Hindlimb muscle (tissue), 1 donor: ENCODE measurements at places on chromosomes 6 and 20.

DNA sequence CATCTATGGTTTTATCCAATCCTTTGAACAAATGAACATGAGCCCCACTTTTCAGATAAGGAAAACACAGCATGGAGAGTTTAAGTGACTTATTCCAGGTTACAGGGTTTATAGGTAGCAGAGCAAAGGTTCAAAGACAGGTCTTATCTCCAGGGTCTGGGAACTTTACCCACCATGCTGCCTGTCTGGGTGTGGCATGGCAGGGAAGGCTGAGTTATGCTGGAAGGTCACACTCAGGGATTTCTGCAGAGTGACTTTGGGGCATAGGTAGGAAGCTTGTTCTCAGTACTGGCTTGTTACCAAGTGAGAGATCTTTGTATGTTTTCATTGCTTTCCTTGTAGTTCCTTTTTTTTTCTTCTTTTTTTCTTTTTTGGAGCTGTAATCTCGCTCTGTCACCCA, 1.8 kb downstream of the ZNF831 start:
- DNase-seq: no peak

DNA sequence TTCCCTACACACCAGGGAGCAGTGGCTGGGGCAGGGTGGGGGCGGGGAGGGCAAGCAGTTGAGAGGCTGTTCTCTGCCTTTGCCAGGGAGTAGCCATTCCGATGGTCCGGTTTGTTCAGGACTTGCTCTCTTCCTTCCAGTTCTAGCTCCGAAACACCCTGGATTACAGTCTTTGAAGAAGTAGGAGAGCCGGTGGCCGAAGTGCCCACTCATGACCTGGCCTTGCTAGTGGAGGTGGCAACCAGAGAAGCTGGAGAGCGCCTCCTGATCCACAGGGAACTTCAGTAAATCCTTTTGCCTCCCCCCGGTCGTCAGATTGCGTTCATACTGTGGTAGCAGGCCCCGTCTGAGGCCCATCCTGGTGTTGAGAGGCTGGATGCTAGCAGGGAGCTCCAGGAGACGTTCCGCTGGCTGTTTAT, 92.8 kb downstream of the ARID1B start:
- no peak for DNase-seq

DNA sequence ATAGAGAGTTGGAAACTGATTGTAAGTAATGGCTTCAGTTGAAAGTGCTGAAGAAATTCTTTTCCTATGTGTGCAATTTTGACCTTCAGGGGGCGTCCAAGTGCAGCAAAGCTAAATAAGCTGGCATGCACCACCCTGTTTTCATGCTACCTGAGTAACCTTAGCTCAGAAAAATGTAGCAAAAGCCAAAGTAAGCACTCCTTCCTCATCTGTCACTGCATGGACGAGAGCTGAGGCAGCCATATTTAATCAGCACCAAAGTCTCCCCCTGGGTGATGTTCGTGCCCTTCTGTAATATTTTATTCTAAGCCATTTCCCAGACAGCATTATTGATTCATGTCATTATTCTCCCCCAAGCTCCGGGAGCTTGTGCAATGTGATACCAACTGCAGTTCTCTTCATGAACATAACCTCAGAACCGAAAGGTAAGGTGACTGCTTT, 123.1 kb downstream of the RPS12 start:
- DNase-seq: no peak

DNA sequence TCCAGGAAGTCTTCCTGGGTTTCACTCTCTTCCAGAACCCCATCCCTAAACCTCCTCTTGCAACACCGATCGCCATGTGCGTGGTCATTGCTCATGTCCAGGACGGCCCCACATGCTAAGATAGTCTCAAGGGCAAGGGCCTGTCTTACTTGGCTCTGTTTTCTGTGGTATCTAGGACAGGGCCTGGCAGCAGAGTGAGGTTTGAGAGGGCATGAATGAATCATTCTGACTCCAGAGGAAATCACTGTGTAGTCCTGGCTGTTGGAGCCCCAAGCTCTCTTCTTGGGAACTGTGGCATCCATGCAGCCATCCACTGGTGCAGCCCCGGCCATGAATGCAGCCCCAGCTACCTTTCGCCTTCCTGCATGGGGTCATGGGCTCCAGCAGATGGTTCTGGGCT, 12.4 kb downstream of the SIRPA start:
- no peak for DNase-seq

- DNase-seq: no peak
Measured at GRCh38 chr6:30719356-30719755, 796 bp upstream of the TUBB start.

GRCh38 chr6:8059129-8059528, 5.1 kb downstream of the BLOC1S5 start:
- DNase-seq: no peak

DNA sequence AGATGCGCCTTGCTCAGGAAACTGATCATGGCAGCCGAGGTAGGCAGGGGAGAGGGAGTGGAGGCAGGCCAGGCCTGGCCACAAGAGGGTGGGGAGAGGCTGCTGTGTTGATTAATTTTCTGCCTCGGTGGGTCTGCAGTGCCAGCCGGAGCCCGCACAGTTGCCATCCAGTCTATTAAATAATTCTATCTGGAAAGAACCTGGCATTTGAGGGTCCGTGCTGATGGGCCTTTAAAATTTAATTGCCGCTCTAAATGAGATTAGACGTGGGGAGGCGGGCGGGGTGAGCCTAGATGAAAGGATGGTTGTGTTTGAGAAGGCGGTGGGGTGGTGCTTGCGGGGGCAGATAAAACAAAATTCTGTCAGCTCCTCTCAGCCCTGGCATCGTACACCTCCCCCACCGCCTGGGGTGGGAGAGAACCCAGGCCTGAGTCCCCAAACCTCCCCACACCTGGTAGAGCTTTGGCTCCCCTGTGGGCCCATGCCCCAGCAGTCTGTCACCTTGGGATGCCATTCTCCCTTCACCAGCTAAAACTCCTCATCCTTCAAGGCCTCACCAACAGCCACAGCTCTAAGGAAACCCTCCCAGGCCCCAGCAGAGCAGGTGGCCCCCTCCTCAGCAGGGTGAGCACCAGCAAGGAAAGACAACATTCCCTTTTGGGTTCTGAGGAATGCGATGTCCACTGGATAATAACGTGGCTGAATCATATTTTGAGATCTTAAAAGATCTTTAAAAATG, 167.3 kb downstream of the GRM4 start:
- no peak for DNase-seq

DNA sequence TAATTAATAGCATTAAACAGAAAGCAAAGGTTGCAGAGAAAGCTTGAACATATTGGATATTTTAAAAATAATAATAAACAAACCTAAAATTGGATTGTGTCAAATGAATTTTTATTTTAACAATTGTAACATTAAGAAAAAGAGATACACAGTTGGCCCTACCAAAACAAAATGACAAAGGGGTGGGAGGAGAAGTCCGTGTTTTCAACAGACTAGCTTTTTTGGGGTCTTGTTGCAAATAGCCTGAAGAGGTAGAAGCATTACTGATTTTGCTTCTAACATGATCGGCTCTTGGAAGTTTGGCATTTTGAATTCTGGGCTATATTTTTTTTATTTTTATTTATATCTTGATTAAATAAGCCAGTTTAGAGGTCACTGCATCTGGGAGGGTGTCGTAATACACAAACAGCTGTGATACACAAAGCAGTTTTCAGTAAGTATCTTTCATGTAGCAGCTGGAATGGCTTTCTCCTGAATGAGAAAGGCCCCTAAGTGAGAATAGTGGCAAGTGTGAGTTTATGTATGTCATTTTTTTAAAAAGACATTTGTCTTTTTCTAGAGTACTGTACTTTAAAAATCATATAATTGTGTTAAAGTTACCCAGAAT, 85.5 kb upstream of the ZNF217 start:
- no peak for DNase-seq

- no peak for DNase-seq
Measured at GRCh38 chr6:161033667-161034066, 42.1 kb downstream of the MAP3K4 start.

- no peak for DNase-seq
Measured at GRCh38 chr6:16799279-16800193, 38.3 kb upstream of the ATXN1 start.

DNA sequence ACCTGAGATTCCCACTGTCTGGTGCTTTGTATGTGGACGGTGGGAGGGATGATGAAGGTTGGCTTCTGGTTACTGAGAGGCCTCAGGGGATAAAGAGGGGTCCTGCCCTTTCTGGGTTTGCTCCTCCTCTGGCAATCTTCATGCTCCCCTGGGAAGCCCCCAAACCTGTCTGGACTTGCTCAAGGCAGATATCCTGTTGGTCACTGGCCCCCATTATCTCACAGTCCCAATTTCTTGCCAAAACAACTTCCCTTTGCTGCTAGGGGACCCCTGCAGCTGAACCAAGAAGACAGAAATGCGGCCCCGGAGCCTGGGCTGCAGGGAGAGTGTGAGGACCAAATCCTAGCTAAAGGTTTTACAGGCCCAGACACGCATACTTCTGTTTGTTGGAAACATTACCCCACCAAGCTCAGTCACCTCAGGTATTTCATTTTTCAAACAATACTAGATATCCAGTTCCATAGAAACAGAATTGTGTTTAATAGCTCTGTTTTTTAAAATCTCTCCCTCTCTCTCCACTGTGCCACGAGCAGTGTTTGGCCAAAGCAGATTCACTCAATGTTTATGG, 63.4 kb upstream of the MRPS10 start:
- DNase-seq: no peak

GRCh38 chr6:36906539-36907325, 21.0 kb downstream of the C6orf89 start:
- DNase-seq: no peak

- no peak for DNase-seq
Measured at GRCh38 chr6:170444056-170444591, 109.0 kb downstream of the PSMB1 start.

DNA sequence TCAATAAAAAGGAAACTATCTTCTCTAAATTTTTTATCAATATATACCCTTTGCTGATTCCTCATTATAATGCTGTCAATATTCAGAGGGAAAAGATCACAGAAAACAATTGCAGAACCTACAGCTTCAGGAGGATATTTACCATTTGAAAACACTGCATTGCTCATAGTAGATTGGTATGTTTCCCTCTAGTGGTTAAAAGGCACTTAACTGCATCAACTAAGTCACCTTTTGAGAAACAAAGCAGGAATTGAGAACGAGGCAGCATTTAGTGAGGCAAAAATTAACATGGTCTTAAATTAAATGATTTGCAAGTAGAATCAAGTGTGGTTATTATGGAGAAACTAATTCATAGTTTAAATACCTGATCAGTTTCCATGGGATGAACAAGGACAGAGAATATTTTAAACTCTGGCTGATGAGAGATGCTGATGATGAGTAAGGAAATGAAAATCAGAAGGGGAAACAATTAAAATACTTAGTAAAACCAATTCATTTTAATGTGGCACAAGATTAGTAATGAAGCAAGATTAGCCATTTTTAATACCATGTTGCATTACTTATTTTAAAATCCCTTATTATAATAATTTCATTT, 642.1 kb downstream of the EPHA7 start:
- peak; percentile 22 for DNase-seq

DNA sequence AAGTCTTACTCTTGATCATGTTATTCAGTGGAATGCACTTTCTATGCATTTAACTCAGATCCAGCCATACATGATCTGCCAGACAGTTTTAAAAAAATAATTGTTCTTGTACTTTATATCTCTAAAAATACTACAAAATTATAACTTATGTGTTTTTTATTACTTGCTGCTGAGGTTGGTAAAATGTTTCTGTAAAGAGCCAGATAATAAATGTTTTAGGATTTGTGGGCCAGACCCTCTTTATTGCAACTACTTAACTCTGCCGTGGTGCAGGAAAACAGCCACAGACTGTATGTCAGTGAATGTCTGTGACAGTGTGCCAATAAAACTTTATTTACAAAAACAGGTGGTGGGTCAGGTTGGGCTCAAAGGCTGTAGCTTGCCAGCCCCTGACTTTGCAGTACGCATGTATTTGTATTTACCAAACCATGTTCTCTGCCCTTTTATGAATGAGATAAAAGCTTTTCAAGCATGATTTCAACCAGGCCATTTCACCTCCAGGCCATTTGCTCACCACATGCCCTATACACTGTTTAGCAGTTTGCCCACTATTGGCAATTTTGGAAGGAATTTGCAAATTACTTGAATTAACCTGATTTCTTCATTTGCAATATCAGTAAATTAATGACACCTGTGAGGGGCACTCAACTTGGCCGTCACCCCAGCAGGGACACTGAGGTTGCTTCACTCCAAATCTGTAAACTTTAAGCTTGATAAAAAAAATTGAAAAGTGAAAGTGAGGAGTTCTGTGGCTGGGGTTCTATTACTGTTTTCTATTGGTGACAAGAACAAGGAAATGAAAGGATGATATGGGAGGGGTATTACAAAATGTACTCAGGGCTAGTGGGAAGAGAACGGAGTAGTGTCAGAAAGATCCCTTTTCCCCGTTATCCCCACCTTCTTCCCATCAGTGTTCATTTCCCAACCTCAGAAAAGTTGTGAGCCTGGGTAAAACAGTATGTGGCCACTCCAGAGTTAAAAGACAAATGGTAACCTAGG, 133.4 kb downstream of the CEBPB start:
- no peak for DNase-seq

DNA sequence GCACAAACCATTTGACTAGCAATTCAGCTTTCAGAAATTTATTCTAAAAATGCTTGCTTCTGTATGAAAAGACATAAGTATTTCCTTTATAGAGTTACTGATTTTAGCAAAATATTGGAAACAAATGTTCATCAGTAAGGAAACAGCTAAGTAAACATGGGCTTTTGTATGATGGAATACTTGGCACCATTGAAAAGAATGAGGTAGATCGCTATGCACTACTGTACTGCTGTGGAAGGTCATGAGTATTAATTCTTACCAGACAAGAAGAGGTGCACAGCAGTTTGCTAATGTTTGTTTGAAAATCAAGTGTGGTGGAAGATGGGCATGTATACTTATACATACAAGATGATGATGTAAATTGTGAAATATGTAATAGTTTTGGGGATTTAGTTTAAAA, 73.0 kb downstream of the FARS2 start:
- no peak for DNase-seq

DNA sequence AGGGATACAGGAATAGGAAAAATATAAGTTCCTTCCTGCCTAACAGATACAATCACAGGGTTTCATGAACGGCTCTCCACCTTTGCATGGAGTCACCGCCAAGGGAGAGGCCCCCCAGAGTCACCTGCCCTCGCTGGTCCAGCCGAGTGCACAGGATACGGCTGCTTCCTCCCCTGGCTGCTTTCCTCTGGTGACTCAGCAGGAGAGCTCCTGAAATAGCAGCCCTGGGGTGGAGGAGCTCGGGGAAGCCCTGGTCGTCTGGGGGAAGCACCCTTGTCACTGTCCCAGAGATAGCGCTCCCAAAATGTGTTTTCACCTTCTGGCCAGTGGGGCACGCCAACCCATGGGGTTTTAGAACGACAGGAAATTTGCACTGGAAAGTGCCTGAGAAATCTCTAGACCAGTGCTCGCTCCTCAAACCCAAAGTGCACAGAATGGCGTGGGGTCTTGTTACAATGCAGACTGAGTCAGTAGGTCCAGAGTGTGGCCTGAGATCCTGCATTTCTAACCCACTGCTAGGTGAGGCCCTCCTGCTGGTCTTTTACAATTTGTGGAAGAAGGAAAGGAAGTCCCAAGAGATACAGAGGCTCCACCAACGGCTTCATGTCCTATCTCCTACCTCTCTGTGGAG, 35.9 kb upstream of the FAM50B start:
- no peak for DNase-seq

- DNase-seq: no peak
Measured at GRCh38 chr6:81814370-81815076, 62.0 kb upstream of the TENT5A start.

GRCh38 chr20:22511943-22512910, 72.1 kb downstream of the FOXA2 start:
- DNase-seq: peak; percentile 6

GRCh38 chr6:93822434-93823265, 403.3 kb upstream of the EPHA7 start:
- DNase-seq: no peak

- DNase-seq: no peak
Measured at GRCh38 chr20:50426866-50427718, 83.1 kb upstream of the PTPN1 start.

GRCh38 chr6:122621638-122622037, 11.4 kb downstream of the PKIB start:
- no peak for DNase-seq
